ENCODE measurements at places on chromosomes 2 and 18.

GRCh38 chr2:109128048-109128615 lies 873 bp upstream of the SH3RF3 start:
- DNase-seq, result peak; percentile 95

GRCh38 chr2:237125967-237126366 lies 40.3 kb downstream of the COPS8 start:
- DNase-seq, result no peak

- DNase-seq, result no peak
These were observed 40.2 kb downstream of the KCNH7 start for GRCh38 chr2:162798407-162798806.

- no peak for DNase-seq
These were observed 8.0 kb downstream of the TMBIM1 start for GRCh38 chr2:218284106-218284811.

- DNase-seq, result no peak
These were observed 42.0 kb downstream of the FMNL2 start for GRCh38 chr2:152376968-152377367.

DNA sequence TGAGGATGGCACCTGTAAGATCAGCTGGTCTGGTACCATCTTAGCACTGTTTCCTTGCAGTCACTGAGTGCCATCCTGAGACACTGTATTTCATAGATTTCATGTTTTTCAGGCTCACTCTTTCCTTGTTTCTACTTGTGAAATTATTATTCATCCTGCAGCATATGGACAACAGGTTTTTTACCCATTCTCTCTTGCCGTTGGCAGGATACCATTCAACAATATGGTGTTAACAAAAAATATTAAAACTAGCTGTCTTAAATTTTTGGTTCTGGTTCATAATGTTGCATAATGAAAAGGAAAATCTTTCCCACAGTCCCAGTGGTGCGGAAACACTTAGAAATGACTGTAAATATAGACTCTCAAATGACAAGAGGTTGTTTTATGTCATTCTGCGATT lies 23.1 kb upstream of the ATG16L1 start:
- no peak for DNase-seq

GRCh38 chr2:83817511-83817910 lies 641.6 kb downstream of the SUCLG1 start:
- DNase-seq, result no peak

- no peak for DNase-seq
These were observed 98.6 kb downstream of the CAPN13 start for GRCh38 chr2:30708491-30709290.

DNA sequence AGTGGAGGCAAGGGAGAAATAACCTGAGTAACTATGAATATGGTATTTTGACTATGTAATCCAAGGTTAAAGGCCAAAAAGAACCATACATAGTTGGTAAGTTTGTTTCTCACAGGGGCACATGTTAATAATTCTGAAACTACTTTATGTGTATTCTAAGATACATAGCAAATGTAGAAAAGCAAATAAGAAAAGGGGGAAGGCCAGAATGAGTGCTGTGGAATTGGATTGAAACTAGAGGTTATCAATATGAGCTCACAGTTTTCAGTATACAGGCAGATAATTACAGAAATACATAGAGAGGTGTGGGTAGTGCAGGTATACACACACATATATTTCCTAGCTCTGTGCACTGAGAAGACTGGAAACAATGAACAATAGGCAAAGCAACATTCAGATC lies 13.7 kb downstream of the INO80C start:
- DNase-seq, result no peak

DNA sequence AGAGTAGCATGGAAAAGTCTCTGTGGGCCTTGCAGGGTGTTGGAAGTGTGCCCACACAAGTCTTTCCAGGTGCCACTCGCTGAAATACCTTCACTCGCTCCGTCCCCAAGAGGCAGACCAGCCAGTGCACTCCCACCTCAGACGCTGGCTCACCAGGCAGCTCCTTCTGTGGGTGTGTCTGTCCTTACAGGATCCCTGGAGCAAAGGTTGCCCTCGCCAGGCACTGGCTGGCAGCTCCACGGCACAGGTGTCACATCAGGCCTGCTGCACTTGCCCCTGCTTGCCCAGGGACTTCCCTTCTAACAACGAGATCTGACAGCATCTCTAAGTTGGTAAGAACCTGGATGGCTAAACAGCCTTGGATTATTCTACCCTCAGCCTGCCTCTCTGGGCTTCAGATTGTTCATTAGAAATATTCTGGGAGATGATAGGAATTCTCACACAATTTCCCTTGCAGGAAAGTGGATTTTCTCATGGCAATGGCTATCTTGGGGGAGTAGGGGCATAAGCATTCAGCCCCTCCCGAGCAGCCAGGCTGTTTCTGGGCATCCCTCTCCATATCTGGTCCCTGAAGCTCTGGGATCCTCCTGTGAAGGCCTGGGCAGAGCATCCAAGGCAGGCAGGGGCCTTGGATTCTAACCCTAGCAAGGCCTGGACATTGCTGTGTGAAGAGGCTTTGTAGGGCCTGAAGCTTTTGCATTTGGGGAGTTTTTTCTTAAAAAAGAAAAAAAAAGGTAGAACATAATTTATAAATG lies 262.1 kb downstream of the MYCN start:
- DNase-seq, result no peak

- no peak for DNase-seq
These were observed 64.4 kb downstream of the GFPT1 start for GRCh38 chr2:69322631-69323030.

DNA sequence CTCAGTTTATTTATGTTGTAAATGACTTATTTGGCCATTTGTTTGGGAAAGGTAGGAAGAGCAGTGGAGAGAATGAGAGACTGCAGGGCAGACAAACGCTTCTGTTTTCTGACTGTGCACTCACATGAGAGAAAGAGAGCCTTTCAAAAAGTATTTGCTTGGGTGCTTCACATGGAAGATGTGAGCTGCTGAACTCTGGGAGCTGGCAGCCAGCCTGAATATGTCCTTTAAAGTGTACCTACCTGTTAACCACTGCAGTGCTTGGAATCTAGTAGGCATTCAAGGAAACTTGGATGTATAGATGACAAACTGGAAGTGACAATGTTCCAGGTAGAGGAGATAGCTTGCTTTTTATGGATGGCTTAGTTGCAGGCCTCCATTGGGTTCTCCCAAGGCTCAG lies 68.8 kb downstream of the PTPRM start:
- no peak for DNase-seq

DNA sequence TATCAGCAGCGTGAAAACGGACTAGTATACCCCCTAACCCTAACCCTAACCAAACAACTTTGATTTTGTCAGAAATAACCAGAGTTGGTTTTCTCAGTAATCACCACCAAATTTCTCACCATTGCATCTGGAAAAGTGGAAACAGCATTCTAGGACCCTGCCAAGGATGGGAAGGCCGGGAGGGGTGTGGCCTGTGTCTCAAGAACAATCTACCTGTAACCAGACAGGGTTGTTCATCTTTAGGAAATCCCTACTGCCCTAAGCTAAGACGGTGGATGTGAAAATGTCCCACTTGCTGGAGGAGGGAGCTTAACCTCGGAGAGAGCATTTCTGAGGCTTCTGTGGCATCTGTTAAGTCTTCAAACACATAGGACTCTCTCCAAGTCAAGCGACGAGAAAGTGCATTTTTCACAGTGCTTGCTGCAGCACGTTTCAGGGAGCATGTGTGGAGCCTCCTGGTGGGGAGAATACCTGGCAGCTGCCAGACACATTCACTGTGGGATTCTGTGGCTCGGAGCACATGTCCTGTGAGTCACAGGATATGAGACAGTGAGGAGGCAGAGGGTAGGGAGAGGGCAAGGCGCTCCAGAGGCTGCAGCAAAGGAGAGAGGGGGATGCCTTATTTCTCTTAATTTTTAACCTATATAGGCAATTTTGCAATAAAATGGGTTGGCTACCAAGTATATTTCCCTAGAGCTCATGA lies 207.5 kb downstream of the SPP2 start:
- DNase-seq, result peak; percentile 89

GRCh38 chr2:218883491-218884490 lies 3.1 kb downstream of the WNT10A start:
- DNase-seq, result peak; percentile 76

GRCh38 chr2:11131166-11131920 lies 23.9 kb upstream of the SLC66A3 start:
- peak; percentile 42 for DNase-seq

- no peak for DNase-seq
These were observed 483.8 kb downstream of the TDRD15 start for GRCh38 chr2:21607572-21607971.

DNA sequence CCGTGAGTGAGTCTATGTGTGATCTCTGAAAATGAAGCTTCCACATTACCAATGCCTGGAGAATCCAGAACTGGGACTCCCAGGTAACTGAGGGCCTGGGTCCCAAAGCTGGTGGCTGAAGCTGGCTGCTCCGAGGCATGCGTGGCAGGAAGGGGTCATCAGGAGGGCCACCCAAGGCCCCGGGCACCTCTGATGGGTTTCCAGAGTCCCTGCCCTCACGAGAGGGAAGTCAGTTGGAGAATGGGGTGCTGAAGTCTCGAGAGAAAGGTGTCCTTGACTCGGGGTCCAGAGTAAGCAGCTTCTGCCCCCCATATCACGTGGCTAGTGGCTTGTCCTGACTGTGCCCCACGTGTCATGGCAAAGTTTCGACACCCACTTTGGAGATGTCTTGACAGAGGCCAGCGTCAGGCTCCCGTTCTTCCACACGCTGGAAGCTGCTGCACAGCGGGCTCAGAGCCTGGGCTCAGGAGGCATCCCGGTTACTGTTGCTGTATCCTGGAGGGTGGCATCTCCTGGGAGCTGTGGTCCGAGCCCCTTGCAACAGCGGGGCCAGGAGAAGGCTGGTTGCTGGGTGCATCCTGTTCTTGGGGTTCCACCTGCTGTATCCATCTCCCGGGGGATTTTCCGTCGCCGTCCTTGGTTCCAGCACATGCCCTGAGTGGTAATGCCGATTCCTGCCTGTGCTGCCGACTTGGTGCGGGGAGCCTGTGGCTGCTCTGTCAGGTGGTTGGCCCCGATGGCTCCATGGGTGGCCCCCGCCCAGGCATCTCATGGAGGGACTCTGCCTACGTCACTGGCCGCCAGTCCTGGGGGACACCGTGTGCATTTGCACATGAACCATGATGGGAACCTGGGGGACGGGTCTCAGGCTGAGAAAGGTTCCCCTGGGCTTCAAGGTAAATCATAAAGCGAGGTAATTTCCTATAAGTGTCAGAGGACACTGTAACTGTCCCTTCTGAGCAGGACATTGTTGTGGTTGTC lies 183.3 kb upstream of the HDAC4 start:
- no peak for DNase-seq

GRCh38 chr2:100365434-100365833 lies 43.1 kb upstream of the LONRF2 start:
- no peak for DNase-seq

All from endodermal cell (in vitro differentiated cells).